ENCODE measurements at places on chromosomes 7 and 10. TPM values are rescaled to one million over a fixed set of nuclear protein-coding genes. Genes with fewer than 3 reads are reported as not detected.
A peak's percentile ranks its signal among the peaks of the same experiment; 100 is the strongest.

Gene LIPK
- polyA plus RNA-seq, result 0.56 TPM

Gene CLRN3
- polyA plus RNA-seq, result not detected

Gene MYOF
- 174 TPM for polyA plus RNA-seq

Gene APBB1IP
- not detected for polyA plus RNA-seq

Gene TFPI2
- 46.0 TPM for polyA plus RNA-seq

Gene TMEM236
- polyA plus RNA-seq, result 0.13 TPM

Gene CYP3A4
- polyA plus RNA-seq, result not detected

Gene UNC5B
- 1.1 TPM for polyA plus RNA-seq

DNA sequence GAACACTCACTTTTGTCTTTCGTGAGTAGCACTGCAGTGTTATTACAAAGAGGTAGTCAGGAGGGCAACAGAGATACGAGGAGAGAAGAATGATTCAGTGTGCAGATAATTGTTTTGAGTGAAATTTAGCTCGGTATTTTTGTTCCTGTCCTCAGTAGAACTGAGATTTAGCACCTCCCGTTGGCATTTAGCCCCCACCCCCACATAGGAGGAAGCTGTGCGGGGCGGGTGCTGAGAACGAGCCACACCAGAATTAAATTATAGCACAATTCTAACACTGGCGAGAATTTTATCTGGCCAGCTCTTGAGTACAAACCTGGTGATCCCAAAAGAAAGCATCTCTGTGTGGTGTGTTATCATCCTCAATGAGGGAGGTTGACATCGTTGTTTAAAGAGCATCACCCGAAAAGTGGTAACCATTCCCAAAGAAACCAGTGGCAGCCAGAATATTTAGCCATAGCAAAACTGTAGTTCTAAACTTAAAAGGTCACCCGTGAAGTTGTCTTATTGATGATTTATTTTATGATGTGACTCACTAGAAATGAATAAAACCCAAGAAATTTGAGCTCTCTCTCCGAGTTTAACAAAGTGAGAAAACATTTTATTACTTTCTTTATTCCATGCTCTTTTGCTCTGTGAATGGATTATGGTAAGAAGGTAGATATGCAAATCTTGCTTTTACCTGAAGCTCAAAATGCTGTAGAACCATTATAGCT is 612.2 kb downstream of the SUGCT start:
- no peaks in the 10 kb centered on the region for H3K27me3 ChIP-seq
- no peaks in the 10 kb centered on the region for H3K4me1 ChIP-seq
- H3K27ac ChIP-seq, result no peak overlapping the region
- no peaks in the 10 kb centered on the region for H3K36me3 ChIP-seq

- no peak overlapping the region for H3K27ac ChIP-seq
- no peaks in the 10 kb centered on the region for H3K27me3 ChIP-seq
- H3K4me3 ChIP-seq, result no peak overlapping the region
- H3K4me1 ChIP-seq, result no peaks in the 10 kb centered on the region
- H3K36me3 ChIP-seq, result no peaks in the 10 kb centered on the region
Observed at GRCh38 chr10:132365102-132365501, 31.9 kb upstream of the PWWP2B start.

- H3K27ac ChIP-seq, result peak overlapping the region; percentile 39
- H3K27me3 ChIP-seq, result no peaks in the 10 kb centered on the region
- DNase-seq, result no peak
- H3K4me3 ChIP-seq, result no peak overlapping the region
- no peaks in the 10 kb centered on the region for H3K36me3 ChIP-seq
Observed at GRCh38 chr7:129615018-129615417, 3.5 kb downstream of the NRF1 start.

- H3K4me3 ChIP-seq, result no peak overlapping the region
- no peaks in the 10 kb centered on the region for H3K4me1 ChIP-seq
- H3K27me3 ChIP-seq, result no peaks in the 10 kb centered on the region
- no peak for DNase-seq
Observed at GRCh38 chr7:133015888-133016287, 66.0 kb downstream of the CHCHD3 start.

DNA sequence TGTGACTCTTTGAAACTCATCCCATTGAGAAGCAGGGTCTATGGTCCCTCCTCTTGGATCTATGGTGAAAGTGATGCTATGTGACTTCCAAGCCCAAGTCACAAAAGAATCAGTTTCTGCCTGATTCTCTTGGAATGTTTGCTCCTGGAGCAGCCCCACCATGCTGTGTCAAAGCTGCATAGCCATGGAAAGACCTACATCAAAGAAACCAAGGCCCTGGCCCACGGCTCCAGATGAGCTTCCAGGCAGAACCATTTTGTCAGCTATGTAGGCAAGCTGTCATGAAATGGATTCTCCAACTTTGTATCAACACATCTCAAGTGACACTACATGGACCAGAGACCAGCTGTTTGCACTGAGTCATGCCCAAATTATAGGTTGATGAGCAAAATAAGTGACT is 77.0 kb downstream of the AASS start:
- no peak for DNase-seq
- no peaks in the 10 kb centered on the region for H3K27me3 ChIP-seq
- no peak overlapping the region for H3K4me3 ChIP-seq
- H3K27ac ChIP-seq, result no peak overlapping the region
- H3K4me1 ChIP-seq, result no peaks in the 10 kb centered on the region

DNA sequence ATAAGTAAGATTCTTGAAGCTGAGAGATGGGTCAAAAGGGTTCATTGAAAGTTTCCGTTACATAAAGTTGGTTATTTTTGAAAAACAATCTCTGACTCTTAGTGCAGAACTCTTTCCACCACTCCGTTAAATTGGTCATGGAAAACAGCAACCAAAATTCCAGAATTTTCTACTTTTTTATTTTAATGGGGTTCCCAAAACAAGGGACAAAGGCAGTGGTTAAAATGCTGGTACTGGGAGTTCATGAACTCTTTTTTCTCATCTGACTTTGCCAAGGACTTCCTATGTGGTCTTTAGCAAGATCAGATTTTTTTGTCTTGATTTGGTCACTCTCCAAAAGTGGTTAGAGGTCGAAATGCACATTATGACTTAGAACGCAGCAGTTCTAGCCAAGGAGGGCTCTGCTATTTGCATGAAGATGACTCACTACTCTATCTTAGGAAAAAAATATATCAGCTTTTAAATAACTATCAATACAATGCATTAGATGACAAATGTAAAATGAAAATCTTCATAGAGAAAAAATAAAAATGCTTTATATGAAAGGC is 145.7 kb downstream of the REEP3 start:
- no peak overlapping the region for H3K4me3 ChIP-seq
- DNase-seq, result no peak
- H3K27ac ChIP-seq, result no peak overlapping the region
- no peaks in the 10 kb centered on the region for H3K4me1 ChIP-seq
- no peaks in the 10 kb centered on the region for H3K36me3 ChIP-seq

GRCh38 chr7:155804897-155805825 is 7.1 kb downstream of the SHH start:
- H3K4me3 ChIP-seq, result peak overlapping the region; percentile 51
- DNase-seq, result no peak
- H3K36me3 ChIP-seq, result no peaks in the 10 kb centered on the region
- peaks cover 91% of the 10 kb centered on the region for H3K27me3 ChIP-seq
- peaks cover 13% of the 10 kb centered on the region for H3K4me1 ChIP-seq
- no peak overlapping the region for H3K27ac ChIP-seq

DNA sequence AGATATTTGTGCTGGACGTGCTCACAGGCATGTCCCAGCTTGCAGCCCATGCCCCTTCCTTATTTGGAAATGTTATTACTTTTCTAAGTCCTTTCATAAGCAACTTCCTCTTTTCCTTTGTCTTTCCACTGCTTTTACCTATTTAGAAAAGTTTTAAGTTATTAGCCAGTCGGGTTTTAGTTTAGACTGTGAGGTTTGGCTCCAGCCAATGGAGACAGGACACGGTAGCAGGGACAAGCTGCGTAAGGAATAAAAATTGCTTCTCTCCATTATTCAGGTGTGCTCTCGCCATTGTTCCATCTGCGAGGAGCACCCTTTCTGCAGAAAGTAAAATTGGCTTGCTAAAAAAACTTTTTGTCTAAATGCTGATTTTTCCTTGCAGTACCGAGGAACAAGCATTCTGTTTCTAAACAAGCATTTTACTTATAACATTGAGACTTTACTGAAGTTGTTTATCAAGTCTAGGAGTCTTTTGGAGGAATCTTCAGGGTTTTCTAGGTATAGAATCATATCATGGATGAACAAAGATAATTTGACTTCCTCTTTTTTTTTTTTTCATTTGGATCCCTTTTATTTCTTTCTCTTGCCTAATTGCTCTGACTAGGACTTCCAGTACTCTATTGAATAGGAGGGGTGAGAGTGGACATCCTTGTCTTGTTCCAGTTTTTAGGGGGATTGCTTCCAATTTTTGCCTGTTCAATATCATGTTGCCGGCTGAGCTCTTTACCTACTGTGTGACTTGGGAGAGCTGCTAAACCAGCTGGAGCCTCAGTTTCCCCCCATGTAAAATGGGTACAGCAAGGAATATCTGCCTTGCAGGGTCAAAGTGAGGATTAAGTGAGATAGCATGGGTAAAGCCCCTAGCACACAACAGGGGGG is 63.8 kb downstream of the ALOX5 start:
- no peaks in the 10 kb centered on the region for H3K36me3 ChIP-seq
- no peaks in the 10 kb centered on the region for H3K4me1 ChIP-seq
- H3K27me3 ChIP-seq, result no peaks in the 10 kb centered on the region
- H3K4me3 ChIP-seq, result no peak overlapping the region
- no peak for DNase-seq

- no peak for DNase-seq
- no peaks in the 10 kb centered on the region for H3K27me3 ChIP-seq
- peaks cover 10% of the 10 kb centered on the region for H3K36me3 ChIP-seq
- H3K4me3 ChIP-seq, result peak overlapping the region; percentile 87
- peak overlapping the region; percentile 80 for H3K27ac ChIP-seq
Observed at GRCh38 chr7:128863433-128863989, 855 bp downstream of the ATP6V1F start.

GRCh38 chr7:123712619-123713018 is 36.2 kb downstream of the WASL start:
- DNase-seq, result no peak
- no peak overlapping the region for H3K4me3 ChIP-seq
- H3K27me3 ChIP-seq, result no peaks in the 10 kb centered on the region
- H3K4me1 ChIP-seq, result peaks cover 9% of the 10 kb centered on the region

- no peak overlapping the region for H3K27ac ChIP-seq
- peaks cover 10% of the 10 kb centered on the region for H3K4me1 ChIP-seq
- no peak for DNase-seq
Observed at GRCh38 chr7:26398427-26398755, 106.7 kb downstream of the SNX10 start.

DNA sequence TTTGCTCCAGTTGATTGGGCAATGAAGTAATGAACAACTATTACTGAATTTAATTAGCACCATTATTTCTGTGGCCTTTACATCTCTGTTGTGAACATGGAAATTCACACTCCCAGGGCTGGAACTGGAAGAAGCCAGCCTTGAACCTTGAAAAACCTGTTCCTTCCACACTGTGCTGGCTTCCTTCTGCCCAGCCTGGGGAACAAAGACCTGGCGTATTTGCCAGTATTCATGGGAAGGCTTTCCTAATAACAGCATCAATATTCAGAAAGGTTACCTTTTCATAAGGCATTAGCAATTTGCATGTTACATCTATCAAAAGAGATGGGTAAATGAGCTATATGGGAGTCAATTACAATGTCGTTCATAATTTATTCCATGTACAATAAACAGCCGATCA is 1.3 kb downstream of the C10orf90 start:
- H3K4me3 ChIP-seq, result no peak overlapping the region
- H3K27ac ChIP-seq, result no peak overlapping the region
- no peaks in the 10 kb centered on the region for H3K27me3 ChIP-seq
- no peaks in the 10 kb centered on the region for H3K36me3 ChIP-seq
- no peak for DNase-seq
- no peaks in the 10 kb centered on the region for H3K4me1 ChIP-seq

DNA sequence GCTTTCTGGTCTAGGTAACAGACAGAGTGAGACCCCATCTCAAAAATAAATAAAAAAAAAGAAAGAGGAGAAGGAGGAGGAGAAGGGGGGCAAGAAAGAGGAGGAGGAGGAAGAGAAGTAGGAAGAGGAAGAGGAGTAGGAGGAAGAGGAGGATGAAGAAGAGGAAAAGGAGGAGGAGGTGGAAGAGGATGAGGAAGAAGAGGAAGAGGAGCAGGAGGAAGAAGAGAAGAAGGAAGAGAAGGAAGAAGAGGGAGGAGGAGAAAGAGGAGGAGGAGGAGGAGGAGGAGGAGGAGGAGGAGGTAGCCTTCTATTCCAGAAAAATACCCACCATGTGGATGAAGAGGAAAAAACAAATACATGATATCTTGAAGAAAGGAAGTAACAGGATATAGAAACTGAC is 172.1 kb downstream of the FRMD4A start:
- H3K27ac ChIP-seq, result no peak overlapping the region
- DNase-seq, result no peak
- no peaks in the 10 kb centered on the region for H3K4me1 ChIP-seq
- no peaks in the 10 kb centered on the region for H3K27me3 ChIP-seq
- H3K4me3 ChIP-seq, result no peak overlapping the region

DNA sequence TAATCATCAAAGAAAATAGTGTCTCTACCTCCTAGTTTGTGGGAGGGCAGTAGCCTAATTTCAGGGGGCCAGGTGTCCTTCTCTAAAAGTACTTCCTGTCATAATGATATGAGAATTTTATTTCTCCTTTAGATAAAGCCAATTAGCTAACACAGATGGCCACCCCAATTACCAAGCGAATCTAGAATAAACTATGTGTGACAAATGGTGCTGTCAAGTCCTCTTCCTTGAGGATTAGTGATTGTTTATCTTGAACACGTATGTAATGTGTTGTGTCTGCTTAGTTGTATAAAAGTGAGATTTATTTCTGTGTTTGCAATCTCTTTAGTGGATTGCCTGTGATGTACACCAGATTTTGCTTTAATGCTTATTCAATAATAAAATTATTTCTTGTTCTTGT is 1120.0 kb downstream of the SORCS1 start:
- H3K4me3 ChIP-seq, result no peak overlapping the region
- H3K36me3 ChIP-seq, result no peaks in the 10 kb centered on the region
- H3K27me3 ChIP-seq, result no peaks in the 10 kb centered on the region

DNA sequence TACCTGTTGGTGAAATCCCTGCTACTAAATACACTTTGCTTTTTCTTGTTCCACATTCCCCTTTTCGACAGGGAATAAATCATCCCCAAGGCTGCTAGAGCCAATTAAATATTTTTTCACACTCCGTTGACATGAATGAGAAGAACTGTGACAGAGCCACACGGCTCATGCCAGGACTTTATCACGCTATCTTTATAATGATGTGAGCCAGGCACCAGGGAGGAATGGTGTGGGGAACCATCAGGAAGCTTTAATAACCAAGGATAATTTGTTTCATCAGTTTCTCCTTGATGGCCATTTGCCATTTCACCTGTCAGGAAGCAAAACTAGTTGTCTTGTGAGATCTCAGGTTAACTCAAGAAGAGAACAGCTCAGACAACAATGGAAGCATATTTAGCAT is 193.0 kb upstream of the C7orf33 start:
- no peak overlapping the region for H3K4me3 ChIP-seq
- peaks cover 17% of the 10 kb centered on the region for H3K4me1 ChIP-seq
- H3K27me3 ChIP-seq, result no peaks in the 10 kb centered on the region
- no peaks in the 10 kb centered on the region for H3K36me3 ChIP-seq

GRCh38 chr10:103197174-103197573 is 4.1 kb upstream of the NT5C2 start:
- H3K4me1 ChIP-seq, result peaks cover 10% of the 10 kb centered on the region
- H3K27me3 ChIP-seq, result no peaks in the 10 kb centered on the region
- no peak overlapping the region for H3K27ac ChIP-seq
- DNase-seq, result no peak

- H3K4me3 ChIP-seq, result no peak overlapping the region
- no peak for DNase-seq
Observed at GRCh38 chr7:120070201-120070600, 202.8 kb upstream of the KCND2 start.

- no peak for DNase-seq
- no peak overlapping the region for H3K27ac ChIP-seq
- no peaks in the 10 kb centered on the region for H3K27me3 ChIP-seq
- no peak overlapping the region for H3K4me3 ChIP-seq
- no peaks in the 10 kb centered on the region for H3K4me1 ChIP-seq
Observed at GRCh38 chr7:81053623-81054022, 134.8 kb upstream of the SEMA3C start.
